Dorsolateral prefrontal cortex (tissue), 122 donors: ENCODE measurements at places on chromosomes 2 and 18.

DNA sequence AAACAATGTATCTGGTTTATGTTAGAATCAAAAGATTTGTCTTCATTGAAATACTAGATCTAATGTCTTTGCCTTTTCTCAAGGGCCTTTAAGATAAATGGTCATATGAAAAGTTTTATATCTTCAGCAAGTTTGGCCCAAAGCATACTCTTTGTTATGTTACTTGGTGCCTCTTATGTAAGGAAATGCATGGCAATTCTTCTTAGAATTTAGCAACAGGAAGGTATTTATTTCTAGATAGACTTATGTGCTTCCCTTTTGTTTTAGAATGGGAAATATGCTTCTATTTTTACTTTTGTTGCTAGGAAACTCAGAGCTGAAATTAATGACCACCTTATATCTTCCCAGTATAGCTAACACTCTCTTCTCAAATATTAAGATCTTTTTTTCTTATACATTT is 117.4 kb upstream of the DLX2 start:
- DNase-seq: no peak

DNA sequence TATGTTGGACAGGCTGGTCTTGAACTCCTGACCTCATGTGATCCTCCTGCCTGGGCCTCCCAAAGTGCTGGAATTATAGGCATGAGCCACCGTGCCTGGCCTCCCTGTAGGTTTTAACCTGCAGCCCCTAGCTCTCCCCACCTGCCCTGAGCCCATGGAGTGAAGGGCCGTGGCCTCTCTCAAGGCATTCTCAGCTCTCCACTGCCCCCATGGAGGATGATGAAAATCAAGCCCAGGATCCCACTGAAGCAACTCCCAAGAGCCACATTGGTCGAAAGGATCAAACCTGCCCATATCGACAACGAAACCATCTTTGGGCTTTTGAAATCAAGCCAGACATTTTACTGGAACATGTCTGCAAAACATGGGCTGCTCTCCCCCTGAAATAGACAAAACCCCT is 22.4 kb upstream of the CREG2 start:
- no peak for DNase-seq

DNA sequence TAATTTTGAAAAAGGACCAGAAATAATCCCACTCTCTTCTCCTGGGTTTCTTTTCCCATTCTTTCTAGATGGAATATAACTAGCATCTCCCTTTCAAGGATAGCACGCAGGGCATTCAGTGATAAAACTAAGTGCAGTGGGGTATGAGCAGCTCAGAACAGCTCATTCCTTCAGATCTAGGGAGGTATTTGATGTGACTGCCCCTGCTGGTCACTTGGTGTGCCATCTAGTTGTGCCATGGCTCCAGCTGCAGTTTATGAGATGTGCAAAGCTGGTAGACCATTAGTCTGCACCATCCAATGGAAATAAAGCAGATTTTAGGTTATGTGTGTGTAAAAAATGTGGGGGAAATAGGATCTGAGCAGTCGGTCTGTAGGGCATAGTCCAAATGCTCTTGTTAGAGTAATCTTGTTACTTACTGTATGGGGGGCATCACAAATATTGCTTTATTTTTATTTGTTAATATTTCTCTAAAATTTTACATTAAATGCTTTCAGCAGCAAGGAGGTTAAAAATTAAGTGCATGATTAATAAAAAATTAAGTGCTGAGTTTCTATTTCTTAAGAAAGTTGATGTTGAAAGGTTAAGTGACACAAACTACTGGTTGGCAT is 38.9 kb downstream of the CTAGE1 start:
- no peak for DNase-seq

DNA sequence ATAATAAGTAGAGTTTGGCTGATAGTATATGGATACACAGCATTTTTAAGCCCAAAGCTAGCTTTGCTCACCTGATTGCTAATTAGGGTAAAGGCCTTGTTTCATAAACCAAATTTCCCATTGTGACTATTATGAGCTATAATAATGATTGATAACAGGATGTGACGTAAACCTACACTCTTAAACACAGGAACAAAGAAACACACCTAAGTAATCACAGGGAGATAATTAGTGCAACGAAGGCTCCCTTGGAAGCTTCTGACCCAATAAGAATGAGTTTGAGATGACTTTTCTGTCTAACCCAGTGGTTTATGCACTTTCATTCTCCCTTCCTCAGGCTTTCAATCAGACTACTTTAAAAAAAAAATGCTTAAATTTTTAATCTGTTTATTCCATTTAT is 683.2 kb downstream of the SATB2 start:
- no peak for DNase-seq

DNA sequence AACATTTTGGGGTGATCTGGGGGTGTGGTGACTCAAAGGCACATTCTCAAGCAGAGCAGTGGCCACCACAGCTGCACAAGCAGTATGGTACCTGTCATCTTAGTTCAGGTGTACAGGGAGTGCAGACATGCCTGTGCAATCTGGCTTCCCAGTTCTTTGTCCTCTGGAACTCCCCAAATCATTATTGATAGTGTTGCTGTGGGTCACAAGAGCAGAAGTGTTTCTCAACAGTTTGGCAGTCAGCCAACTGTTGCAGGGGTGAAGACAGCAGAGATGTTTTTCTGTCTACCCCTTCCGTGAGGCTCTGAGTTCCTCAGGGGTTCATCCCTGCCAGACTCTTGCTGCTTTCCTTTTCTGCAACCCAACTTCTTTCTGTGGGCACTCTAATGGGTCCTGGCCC is 206.5 kb upstream of the ZSWIM2 start:
- DNase-seq: no peak

DNA sequence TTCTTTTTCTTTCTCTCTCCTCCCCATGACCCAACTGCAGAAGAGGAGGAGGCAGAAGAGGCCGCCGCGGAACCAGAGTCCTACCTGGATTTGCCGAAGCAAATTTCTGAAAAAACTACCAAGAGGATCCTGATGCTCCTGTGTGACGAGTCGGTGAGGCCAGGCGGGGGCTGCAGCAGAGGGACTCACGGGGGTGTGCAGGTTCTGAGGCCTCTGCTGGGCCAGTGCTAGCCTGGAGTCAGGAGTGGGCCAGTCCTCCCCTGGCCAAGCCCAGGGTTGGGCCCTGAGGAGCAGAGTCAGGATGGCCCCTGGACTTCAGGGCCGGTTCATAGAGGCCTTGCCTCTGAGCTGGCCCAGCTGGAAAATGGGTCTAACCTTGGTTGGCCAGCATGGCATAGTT is 29.3 kb downstream of the OTOF start:
- DNase-seq: no peak

DNA sequence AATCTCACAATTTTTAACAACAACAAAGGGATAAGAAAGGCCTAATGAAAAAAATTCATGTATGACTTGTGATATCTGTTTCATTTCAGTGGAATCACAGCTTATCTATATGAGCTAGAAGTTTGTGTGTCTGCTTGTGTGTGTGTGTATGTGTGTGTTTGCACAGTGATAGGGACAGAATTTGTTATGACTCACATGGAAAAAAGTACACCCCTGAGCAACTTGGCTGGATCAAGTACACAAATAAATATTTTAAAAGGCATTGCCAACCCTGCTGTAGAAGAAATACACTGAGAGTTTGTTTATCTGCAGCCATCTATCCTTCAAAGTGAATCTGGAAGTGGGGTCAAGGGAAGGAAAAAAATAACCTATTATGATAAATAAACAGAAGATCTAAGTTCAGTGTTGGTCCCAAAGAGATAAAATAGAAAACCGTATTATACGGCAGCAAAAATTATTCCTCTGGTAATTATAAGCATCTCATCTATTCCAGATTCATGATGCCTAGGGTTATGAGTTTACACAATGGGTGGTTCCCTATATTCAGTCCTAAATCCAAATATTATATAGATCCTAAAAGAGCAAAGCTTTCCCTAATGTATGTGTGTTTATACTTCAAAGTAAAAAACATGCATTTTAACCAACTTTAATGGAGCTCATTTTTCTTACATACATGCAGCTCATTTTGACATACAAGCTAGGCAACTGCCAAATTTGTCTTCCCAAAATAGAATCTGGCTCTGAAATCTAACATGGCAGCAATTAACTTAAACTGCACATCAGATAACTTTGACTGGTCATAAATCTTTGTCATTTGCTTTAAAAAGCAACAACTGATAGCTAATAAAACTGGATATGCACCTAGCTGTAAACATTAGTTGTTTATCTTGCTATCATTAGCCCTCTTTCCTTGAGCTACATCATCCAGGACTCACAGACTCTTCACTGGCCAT is 420.6 kb downstream of the IRS1 start:
- no peak for DNase-seq

DNA sequence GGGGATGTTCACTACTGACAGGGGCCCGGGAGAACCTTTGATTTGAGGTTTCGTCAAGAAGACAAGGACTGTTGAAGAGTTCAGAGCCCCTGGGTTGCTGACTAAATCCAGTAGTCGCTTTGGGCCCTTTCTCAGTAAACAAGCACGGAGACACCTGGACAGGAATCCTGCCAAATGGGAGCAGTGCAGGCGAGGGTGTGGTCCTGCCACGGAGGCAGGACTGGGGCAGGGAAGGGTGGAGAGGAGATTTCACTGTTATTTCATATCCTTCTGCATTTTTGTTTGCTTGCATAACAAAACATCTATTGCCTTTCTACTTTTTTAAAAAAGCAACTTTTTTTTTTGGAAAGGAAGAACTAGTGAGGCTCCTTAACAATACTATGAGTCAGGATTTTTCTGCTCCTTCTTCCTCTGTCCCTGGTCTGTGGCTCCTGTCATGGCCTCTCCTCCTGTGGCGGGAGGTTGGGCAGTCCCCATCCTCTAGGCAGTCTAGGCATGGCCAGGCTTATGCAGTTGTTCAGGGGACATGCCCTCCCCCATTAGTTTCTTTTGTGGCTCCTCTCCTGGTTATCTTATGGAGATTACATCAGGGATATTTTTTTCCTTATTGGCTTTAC is 57.7 kb downstream of the ARHGEF4 start:
- no peak for DNase-seq

DNA sequence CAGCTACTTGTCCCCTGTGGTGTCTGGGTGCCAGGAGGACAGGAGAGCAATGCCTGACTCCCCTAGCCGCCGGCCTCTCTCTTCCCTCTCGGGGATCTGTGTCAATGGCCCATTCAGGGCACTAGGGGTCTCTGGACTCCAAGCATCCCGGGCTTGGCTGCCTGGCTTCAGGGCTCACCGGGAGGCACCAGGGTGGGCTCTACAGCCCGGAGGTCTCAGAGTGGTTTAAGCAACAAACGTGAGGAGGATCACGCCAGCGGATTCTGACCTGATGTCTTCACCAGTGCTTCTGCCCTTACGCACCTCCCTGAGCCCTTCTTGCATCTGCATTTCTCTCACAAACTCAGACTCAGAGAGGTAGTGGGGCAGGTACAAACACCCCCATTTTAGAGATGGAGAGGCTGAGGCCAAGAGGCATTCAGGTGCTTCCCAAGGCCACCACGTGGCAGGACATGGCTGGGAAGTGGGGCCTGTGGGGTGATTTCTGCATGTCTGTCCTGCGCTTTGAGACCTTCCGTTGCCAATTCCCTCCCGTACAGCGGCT is 243.0 kb downstream of the CELF4 start:
- DNase-seq: no peak

GRCh38 chr2:23806665-23807249 is 120.2 kb downstream of the ATAD2B start:
- no peak for DNase-seq

- DNase-seq: no peak
Measured at GRCh38 chr2:26411419-26411818, 9.7 kb downstream of the DRC1 start.

- DNase-seq: no peak
Measured at GRCh38 chr2:134713606-134714005, 5.2 kb downstream of the TMEM163 start.
